ENCODE measurements at places on chromosomes 5 and 9.

- DNase-seq, result no peak
Measured at GRCh38 chr5:115751176-115751575, 65.3 kb downstream of the CDO1 start.

- no peak for DNase-seq
Measured at GRCh38 chr9:129140397-129141065, 29.3 kb downstream of the PTPA start.

DNA sequence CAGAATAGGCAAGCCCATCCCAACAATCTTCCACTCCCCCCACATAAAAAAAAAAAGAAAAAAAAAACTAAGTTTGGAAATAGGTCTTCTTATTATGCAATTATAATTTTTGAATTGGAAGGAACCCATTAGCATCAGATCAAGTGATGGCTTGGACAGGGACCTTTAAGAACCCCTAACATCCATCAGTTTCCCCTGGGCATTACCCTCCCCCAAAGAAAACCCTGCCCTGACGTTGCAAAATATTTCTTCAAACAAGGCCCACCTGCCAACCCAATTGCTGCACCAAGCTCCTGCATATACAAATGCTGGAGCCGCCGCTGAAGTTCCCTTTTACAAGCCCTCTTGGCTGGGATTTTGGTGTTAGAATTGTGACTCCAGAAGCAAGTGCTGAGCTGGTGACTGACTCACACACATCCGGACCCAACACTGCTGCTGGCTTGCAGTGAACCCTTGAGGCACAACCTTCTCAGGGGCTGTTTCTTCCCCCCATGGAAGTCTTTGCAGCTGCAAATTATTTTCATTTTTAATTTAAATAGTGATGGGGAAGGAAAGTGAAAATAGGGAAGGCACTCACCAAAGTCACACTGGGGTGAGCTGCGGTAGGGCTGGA is 56.1 kb upstream of the AFAP1L1 start:
- no peak for DNase-seq

- DNase-seq, result no peak
Measured at GRCh38 chr5:80852331-80853245, 107.6 kb upstream of the RASGRF2 start.

- DNase-seq, result peak; percentile 15
Measured at GRCh38 chr5:96157077-96157780, 195.6 kb upstream of the ELL2 start.

DNA sequence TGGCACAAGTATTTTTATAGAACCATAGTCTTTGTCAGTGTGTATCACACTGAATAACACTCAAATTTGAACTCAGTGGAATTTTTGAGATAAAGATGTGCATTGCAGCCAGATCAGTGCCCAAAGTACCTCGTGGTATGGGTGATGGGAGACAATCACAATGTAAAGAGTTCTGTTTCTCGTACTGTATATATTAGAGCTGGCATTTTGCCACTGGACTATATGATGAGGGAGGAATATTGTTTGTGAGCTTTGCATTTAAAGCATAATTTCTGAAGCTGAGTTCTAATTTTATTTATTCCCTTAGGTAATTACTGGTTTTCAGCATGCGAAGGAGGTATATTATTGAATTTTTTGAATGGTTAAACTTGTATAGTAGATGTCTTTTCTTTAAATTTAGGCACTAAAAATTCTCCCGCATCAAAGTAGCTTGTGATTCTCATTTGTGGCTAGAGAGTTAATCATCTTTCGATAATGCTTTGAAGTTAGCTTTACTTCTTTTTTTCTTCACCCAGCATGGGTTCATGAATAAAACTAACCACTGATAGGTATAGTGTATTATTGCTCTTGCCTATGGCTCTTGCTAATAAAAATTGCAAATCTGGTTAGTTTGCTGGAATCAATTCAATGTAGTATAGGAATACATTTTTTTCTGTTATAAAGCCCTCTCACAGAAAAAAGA is 43.1 kb downstream of the PAM start:
- DNase-seq, result no peak

- DNase-seq, result no peak
Measured at GRCh38 chr5:68426586-68426985, 211.0 kb downstream of the PIK3R1 start.
